ENCODE measurements at places on chromosomes 3 and 15.
A peak's percentile ranks its signal among the peaks of the same experiment; 100 is the strongest.

GRCh38 chr15:68354923-68355322 is 77.0 kb downstream of the ITGA11 start:
- DNase-seq: peak; percentile 17

DNA sequence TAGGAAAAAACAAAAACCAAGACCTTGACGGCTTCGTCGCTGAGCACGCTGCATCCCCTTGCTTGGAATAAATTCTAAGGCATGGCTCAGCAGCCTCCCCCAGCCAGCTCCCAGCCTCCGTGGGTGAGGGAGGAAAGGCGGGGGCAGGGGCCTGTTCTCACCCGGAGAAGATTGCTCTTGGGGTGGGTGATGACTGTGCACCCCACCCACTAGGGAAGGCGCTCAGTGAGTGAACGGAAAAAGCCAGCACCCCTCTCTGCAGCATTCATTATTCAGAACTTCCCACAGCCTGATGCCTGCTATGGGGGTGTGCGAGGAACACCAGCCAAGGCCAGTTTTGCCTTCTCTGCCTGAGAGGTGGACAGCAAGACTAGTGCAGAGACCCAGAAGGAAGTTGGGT is 19.3 kb upstream of the NTRK3 start:
- DNase-seq: no peak

- no peak for DNase-seq
Observed at GRCh38 chr3:187150186-187150585, 10.9 kb upstream of the RPL39L start.

DNA sequence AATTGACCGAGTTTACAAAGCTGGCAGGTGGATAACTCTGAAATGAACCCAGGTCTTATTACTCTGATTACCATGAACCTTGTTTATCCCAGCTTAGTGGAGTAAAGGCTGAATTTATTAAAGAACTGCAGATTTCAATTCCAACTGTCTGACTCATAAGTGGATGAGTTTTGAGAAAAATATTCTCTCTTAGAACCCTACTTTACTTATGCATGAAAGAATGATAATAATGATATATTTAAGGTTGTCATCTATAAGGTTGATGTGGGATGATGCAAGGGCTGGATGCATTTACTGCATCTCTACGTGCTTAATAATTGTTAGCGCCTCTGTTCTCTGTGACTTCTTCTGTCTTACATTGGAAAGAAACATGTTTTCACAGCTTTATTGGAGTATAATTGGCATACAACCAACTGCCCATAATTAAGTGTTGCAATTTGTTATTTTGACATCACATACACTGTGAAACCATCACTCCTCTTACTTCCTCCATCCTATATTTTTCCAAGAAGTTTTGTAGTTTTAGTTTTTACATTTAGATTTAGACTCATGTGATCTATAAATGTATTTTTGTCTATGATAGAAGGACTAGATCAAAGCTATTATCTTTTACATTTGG is 771.2 kb upstream of the ARRDC4 start:
- DNase-seq: no peak

GRCh38 chr15:70014860-70015490 is 82.7 kb downstream of the TLE3 start:
- no peak for DNase-seq
